ENCODE measurements at places on chromosomes 16 and 17. TPM values are rescaled to one million over a fixed set of nuclear protein-coding genes. Genes with fewer than 3 reads are reported as not detected.
A peak's percentile ranks its signal among the peaks of the same experiment; 100 is the strongest.

KRT36 gene
- total RNA-seq = not detected

NHLRC4 gene
- total RNA-seq = 0.51 TPM

CFAP119 gene
- total RNA-seq = 1.1 TPM

GRCh38 chr17:66834919-66835454, at the start of gene CACNG5:
TSS of gene CACNG5 (plus strand) at chr17:66835117. CDS start at chr17:66877333, 42,216 bp downstream.
- no peak for DNase-seq

GRCh38 chr17:72594248-72594647, 473.4 kb downstream of the SOX9 start:
- no peak for DNase-seq

DNA sequence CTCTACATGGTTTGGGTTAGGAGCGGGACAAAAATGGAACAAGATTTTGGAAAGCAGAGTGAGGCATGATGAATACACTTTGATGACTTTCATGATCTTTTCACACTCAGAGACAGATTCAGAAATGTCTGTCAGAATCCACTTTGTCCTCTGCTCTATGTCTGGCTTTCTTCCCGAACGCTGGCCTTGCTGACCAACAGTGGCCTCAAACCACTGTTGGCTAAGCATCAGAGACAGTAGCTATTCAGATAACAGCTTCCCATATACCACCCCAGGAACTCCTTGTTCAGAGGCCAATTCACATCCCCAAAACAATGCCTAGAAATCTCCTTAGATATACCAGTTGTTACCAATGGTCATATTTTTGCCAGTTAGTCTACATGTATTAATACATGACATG, 40.9 kb downstream of the FBXL20 start:
- DNase-seq = no peak

DNA sequence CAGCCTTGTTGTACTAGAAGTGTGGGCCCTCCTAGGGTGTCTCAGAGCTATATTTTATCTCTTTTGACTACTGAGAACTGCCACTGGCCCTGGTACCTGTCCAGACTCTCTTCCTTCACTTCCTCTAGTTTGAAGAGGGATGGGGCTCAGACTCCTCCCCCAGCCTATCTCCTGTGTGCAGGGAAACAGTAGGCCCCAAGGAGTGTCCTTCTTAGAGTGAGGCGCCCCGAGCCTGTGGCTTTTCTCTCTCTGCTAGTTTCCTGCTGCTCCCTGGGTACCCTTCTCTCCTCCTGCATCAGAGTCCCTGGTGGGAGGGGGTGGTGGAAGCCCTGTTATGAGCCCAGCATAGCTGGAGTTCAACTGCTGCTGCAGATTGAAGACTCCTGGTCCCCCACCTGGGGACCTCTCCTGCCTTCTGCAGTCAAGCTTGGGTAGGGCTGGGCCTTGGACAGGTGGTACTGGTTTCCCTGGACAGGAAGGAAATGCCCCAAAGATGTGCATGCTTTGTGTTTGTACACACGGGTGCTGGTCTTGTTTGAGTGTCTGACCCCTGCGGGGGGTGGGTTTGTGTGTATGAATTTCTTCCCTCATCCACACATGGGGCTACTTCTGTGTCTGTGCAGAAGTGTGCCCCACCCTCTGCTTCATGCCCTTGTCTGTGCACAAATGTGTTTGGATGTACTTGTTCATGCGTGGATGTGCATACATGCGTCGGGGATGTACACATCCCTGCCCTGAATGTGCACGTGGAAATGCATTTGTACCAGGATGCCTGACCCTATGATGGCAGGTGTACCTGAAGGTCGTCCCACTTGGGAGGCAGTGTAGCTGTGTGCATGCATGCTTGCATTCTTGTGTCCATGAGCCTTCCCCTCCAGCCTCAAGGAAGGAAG, 6.9 kb downstream of the RARA start:
- DNase-seq = no peak

- no peak for DNase-seq
Measured at GRCh38 chr16:20410121-20410723, 888 bp downstream of the ACSM5 start.

- DNase-seq = no peak
Measured at GRCh38 chr17:76326306-76326705, 18.2 kb upstream of the QRICH2 start.

GRCh38 chr16:88045820-88046303, 94.6 kb downstream of the BANP start:
- DNase-seq = no peak

GRCh38 chr17:62388856-62389255, 8.5 kb downstream of the EFCAB3 start:
- DNase-seq = no peak

- DNase-seq = no peak
Measured at GRCh38 chr17:77353684-77354419, 213.1 kb downstream of the SEC14L1 start.

DNA sequence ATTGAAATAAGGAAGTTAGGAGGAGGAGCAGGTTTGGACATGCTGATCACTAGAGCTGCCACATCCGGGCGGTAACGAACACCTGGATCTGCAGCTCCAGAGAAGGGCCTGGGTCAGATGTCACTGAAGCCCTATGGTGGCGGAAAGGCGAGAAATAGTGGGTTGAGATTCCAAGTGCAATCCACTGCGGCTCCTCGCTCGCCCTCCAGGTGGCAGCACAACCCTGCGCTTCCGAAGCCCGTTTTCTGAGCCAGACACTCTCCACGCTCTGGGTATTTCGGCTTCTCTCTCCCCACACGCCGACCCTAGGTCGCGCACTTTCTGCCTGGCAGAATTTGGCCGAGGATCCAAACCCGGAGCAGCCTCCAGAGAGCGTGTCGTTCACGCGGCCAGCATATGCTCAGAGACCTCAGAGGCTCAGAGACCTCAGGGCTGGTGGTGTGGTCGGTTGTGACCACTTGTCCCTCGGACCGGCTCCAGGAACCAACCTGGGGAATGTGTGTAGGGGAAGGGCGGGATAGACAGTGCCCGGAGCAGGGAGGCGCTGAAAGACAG, 922 bp upstream of the SLC2A4 start:
- peak; percentile 92 for DNase-seq

GRCh38 chr16:46765050-46765449, 16.9 kb upstream of the MYLK3 start:
- DNase-seq = no peak

- DNase-seq = no peak
Measured at GRCh38 chr17:22443061-22443460, 750.7 kb downstream of the KCNJ18 start.

DNA sequence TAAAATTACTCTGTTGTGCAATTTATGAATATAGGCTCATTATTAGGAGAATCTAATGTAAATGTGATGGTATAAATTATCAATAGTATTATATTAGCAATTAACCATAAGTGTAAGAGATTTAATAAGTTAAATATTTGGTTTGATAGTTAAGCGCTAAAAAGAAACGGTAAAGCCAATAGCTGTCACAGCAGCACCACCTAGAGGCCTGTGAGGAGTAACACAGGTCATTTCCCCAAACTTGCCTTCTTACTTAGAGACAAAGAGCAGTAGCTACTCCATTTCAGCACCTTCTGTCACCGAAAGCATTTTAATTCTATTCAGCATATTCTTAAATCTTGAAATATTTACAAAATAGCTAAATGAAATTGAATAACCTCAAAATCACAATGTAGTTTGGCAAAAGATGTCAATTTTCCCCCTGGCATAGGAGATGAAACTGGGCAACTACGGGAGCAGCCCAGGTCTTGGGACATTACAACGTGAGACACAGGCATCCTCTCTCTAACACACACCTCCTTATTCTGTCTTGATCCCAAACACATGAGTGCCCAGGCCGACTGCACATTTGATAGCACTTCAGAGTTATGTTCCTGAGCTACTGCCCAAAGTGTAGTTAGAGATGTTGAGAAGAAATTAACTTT, 14.3 kb upstream of the DYNLRB2 start:
- DNase-seq = peak; percentile 24

DNA sequence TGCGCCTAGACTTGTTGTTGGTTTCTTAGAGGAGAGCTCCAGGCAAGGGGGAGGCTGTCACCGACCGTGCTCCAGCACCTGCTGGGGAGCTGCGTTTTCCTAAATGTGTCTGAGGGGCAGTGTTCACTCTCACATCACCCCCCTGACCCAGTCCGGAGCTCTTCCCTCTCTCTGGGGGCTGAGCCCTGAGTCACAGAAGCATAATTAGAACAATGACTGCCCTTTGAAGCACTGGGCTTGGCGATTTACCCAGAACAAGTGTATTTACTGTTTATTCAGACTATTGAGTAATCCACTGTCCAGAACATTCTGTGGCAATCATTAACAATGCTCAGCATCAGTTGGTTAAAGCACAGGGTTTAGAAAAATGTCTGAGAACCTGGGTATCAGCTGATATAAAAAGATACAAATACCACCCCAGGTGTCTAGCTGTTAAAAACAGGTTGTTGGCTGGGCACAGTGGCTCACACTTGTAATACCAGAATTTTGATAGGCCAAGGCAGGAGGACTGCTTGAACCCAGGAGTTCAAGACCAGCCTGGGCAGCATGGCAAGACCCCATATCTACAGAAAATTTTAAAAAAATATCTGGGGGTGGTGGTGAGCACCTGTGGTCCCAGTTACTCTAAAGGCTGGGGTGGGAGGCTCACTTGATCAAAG, 8.1 kb downstream of the CES4A start:
- DNase-seq = peak; percentile 70

DNA sequence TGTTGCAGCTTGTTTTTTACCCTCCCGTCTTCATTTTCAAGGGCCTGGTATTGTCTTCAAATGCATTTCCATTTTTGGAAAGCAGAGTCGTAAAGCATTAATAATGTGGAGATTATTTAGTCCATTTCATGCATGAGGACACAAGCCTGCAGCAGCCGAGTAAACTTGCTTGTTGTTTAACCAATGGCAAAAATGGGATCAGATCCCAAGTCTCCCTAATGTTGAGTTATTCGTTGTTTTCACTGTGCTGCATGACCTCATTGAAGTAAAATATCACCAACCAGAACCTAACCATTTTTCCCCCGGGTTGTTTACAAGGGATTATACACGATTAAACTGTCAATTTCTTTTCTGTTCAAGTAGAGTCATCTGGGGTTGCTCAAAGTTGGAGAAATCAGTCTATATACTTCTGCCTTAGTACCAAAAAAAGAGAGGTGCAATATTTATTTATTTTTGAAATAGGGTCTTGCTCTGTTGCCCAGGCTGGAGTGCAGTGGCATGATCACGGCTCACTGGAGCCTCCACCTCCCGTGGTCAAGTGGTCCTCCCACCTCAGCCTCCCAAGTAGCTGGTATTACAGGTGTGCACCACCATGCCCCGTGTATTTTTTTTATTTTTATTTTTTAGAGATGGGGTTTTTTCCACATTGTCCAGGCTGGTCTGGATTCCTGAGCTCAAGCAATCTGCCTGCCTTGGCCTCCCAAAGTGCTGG, 12.4 kb downstream of the AMZ2 start:
- no peak for DNase-seq
